ENCODE measurements at places on chromosomes 13 and 19.

GRCh38 chr13:72637561-72637960 lies 89.9 kb downstream of the MZT1 start:
- DNase-seq: no peak

DNA sequence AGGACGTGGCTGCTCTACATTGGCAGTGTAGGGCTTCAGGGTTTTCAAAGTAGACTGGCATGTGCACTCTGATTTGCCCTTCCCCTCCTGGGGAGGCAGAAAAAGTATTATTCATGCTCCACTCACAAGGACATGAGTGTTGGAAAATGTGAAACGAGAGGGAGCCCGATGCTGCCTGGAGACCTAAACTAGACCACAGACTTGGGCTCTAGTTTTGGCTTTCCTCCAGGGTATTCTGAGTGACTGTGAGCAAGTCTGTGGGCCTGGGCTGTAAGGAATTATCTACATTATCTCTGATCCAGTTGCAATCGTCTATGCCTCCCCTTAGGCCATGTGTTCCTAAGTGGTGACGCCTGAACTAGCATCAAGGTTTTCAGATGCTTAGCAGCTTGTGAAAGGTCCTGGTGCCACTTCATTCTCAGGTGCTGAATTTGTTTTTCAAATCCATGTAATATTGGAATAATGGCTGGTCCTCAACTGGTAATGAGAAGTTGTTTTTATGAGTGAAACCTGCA lies 55.0 kb downstream of the MRPL57 start:
- no peak for DNase-seq

DNA sequence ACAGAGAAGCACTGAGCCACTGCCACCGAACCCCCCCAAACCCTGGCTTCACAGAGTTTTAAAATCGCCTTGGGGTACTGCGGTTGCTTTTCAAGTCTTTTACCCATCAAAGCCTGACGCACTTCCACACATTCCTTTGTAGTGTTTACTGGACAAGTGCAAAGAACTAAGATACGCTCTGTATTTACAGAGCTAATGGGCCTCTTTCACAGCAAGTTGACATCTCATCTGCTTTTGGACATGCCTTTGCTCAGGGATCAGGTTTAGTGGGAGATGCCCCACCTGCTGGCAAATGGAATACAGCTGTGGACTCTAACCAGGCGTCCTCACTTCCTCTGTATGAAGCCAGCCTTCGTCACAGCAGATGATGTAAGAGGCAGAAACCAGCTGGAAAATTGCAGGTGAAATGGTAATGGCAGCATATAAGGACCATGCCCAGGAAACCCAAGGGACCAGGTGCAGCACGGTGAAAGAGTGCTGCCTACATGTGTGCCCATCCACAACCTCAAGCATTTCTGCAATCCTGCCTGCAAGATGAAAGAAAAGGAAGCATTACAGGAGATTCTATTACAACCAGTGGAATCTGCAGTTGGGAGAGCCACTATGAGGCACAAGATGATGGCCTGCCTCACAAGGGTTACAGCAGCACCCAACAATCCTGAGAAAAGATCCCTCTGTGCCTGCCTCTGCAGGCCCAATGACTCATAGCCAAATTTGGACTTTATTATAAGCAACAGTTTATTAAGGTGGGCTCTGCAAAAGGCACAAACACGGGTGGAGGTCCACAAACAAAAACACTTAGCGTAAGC lies 34.7 kb downstream of the BRD4 start:
- peak; percentile 66 for DNase-seq

GRCh38 chr19:12730064-12730463 lies 4.4 kb downstream of the TRIR start:
- DNase-seq: no peak

- no peak for DNase-seq
Observed at GRCh38 chr19:3723883-3724282, 15.7 kb downstream of the TJP3 start.

DNA sequence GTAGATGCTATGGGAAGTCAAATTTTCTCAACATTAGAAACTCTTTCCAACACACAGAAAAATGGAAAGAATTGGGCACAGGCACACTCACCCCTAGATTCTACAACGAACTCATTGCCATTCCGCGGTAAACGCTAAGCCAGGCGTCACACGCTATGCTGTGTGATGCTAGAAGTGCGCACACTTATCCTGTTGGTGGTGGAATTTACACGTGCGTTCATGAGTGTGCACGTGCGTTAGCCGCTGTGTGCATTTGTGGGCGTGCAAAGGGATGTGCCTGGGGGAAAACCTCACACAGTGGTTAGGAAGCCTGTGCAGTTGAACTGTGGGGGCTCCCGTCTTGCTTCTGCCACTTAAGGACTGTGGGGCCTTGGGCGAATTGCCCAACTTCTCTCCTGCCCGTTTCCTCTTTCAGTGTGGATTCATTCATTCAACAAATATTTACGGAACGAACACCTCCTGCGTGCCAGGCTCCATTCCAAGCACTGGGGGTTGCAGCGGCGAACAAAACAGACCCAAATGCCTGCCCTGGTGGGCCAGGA lies 7.7 kb downstream of the NFILZ start:
- DNase-seq: no peak

Measured in GM23248 (cell line).